BJ (cell line): ENCODE measurements at places on chromosomes 12 and 14.
A peak's percentile ranks its signal among the peaks of the same experiment; 100 is the strongest.

DNA sequence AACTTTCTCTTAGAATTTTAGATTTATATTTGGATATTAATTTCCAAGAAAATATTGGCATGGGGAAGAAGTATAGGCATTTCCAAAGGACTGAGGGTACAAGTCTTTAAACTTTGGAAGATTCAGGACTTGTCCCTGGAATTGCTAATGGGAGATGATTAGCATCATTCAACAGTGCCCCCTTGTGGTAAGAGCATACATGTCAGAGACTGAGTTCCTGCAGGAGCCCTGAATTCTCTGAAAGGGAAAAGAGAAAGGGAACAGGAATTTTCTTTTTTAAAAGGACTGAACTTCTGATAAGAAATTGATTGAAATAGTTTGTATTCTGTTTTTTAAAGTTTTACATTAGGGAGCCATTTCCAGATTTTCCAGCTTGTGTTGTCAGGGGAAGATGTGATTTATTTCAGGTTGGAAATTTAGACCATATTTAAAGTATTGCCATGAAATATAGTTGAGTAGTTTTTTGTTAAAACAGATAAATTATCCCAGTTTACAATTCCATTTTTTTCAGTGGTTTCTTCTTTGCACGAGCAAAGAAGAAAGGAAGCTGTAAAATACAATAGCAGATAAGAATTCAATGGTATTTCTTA lies 44.0 kb upstream of the REP15 start:
- DNase-seq: peak; percentile 26

DNA sequence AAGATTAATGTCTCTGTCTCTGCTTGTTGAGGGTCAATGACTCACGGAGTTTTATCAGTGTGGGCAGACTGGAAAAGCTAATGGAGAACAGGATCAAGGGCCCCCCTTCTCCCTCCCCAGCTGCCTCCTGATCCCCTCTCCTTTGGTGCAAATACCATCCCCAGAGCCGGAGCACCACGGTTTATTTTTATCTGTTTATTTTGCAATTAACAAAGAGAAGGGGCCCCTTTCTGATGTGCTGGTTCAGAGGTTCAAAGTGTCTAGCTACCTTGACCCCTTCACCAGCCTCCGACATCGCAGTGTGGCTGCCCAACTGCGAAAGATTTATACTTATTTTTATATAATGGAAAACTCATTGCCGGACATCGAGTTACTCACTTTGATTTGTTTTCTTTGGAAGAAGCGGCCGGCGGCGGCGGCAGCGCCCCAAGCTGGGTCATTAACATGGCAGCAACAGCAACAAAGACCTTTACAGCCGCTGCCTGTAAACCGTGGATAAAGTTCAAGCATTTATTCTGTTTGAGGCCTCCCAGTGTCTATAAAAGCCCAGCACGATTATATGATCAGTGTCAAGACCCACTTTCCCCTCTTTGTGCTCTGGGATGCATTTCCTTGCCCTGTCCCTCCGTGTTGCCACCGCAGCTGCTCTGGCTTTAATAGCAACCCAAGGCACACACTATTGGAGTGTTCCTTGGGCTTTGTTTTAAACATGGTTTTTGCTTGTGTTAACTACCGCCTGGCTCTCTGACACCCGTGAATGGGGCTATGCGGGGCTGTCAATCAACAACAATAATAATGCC lies 47.4 kb upstream of the PARP11 start:
- no peak for DNase-seq

DNA sequence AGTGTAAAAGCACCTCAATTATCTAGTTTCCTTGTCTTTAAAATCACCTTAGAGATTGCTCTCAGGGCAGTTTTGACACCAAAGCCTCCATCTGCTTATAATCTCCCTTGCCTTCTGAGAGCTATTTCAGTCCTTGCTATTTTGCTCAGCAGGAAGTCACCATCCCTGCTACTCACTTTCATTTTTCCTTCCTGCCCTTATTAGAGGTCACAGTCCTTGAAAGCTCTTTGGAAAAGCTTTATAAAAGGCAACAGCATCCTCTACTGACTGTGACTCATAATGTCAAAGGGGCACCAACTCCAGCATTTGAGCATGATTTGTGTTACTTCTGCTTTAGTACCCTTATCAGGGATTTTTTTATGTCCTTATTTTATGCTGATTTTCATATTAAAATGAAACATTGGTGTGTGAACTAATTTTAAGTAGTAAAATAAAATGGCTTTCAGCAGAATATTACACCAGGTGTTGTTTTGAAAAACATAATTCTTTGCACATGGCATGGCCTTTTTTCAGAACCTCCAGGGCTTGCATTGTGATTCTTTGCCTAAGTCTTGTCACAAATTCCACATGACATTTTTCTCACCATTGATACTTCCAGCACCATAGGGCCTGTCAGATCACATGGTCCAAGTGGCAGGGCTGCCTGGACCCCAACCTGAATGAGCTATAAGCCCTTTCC lies 213.0 kb downstream of the ADAMTS20 start:
- DNase-seq: peak; percentile 48

DNA sequence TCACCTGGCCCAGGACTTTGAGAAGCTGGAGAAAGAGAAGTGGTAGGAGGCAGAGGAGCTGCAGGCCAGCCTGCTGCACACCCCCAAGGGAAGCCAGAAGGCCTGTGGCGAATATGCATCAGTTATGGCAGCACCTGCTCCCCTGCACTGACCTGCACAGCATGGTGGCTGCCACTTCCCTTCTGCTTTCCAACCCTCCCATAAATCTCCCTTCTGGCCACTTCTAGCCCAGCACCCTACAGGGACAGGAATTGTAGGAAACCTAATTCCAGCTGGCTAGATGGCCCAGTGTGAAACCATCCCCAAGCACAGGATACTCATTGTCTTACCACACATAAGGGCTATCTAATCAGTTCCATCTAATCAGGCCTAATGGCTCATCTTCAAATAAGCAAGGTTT lies 136.3 kb downstream of the TBX3 start:
- DNase-seq: no peak

DNA sequence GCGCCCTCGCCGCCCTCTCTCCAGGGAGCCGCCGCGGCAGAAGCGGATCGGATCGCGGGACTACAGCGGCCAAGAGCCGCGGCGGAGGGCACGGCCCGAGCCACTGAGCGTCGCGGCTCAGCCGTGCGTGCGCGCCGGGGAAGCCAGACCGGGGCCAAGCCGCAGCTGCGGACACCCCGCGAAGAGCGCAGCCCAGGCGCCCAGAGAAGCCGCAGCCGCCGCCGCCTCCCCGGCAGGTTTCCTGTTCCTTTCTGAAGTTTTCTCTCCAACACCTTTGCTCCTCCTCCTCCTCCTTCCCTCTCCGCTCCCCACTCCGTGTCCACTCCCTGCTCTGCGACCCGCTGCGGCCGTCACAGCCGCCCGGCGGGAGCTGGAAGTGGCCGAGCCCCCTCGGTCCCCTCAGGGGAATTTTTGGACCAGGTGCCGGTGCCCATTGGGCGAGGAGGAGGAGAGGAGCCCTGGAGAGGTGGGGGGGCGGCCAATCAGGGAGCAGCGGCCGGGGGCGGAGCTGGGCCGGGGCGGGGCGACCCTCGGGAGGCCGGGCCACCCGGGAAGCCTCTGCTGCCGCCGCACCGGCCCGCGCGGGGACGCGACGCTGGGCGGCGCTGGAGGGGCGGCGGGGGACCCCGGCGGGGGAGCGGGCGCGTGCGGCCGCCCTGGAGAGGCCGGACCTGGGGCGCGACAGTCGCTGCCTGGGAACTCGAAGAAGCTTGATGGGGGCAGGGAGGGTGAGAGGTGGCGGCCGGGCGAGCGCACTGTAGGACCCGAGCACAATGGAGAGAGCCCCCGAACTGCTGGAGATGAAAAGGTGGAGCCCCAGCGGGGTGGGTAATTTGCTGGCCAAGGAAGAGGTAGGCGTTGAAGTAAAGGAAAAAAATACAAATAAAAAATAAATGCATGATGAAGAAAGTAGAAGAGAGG lies at the start of gene ITPR2:
Gene ITPR2 (minus strand): TSS at position 373 of the 921 bp plus-strand sequence. CDS start 413 bp downstream, outside the sequence.
- no peak for DNase-seq

DNA sequence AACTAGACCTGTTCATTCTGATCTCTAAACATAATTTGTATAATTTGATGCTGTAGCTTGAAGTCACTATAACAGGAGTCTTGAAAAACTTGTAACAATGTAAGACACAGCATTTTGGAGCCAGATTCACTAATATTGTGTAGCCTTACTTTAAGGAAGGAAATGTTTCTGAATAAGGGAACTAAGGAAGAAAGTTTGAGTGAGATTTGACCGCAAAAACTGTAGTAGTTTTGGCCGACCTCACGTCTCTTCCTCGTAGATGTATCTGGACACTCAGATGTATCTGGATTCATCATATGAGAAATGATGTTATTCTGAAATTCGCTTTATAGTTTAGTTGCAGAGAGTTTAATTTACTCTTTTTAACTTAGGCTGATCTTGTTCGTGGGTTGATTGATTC lies 13.9 kb upstream of the DNAH10 start:
- no peak for DNase-seq

- DNase-seq: peak; percentile 24
Observed at GRCh38 chr12:47276621-47277309, 197.0 kb upstream of the AMIGO2 start.

- peak; percentile 51 for DNase-seq
Observed at GRCh38 chr12:12735301-12735700, 18.1 kb downstream of the CDKN1B start.

GRCh38 chr12:117685110-117685926 lies 283.5 kb downstream of the KSR2 start:
- peak; percentile 79 for DNase-seq

DNA sequence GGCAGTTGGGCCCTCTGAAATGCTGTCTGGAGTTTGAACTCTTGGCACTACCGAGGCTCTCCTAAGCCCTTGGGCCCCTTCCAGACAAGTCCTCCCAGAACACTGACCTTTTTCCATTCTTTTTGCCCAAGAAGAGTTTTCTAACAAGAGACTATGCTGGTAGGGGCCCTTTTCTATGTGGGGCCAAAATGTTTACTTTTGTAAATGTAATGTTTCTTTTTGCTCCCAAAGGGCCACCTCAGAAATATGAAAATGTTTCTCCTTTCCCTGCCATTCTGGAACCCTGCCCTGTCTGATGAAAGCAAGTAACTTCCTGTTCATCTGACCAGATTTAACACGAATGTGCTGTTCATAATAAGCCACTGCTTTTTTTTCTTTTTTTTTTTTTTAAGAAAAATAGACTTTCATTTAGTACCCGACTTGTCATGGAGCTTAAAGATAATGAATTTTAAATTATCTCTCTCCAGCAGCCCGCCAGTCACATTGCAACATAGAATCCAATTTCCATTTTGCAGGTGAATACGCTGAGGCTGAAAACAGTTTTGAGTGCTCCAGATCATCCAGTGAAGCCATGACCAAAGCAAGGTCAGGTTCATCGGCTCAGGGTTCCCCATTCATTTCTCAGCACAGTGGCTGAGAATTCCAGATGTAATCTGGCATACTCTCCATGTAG lies 169.9 kb downstream of the DPF3 start:
- no peak for DNase-seq

DNA sequence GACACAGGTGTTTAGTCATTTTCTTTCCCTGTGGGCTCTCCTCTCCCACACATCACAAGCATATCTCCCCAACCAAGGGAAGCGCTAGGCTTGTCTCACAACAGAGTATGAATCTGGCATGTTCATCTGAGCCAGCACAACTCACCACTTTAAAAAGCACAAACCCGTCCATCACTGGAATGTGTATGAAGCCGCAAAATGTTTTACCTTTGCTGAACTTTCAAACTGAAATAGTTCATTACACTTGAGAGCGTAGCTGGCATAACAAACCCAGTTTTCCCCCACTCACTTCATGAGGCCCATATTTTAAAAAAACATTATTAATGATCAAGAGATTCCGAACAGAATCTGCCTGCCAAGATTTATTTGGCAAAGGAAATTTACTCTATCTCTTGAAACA lies 15.8 kb downstream of the NID2 start:
- no peak for DNase-seq

GRCh38 chr12:27913999-27914614 lies 58.4 kb downstream of the PTHLH start:
- no peak for DNase-seq

DNA sequence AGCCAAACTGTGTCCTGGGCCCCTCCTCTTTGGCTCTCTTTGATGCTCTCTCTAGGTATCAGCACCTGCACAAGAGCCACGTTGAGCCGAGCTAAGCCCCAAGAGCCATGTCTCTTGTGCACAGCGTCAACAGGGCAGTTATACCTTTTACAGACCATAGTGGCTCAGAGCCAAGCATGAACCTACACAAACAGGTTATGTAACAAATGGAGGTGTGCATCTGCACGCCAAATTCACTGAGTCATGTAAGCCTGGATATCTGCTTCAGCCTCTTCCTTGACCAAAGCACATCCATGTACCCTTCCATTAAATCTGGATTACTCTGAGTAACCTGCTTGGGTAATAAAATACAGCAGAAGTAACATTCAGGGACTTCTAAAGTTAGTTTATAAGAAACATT lies 509.7 kb downstream of the NAV3 start:
- no peak for DNase-seq
